Mucosa of descending colon (tissue), 3 donors: ENCODE measurements at places on chromosomes 16 and 17. TPM values are rescaled to one million over a fixed set of nuclear protein-coding genes. Genes with fewer than 3 reads are reported as not detected.
A peak's percentile ranks its signal among the peaks of the same experiment; 100 is the strongest.

DNA sequence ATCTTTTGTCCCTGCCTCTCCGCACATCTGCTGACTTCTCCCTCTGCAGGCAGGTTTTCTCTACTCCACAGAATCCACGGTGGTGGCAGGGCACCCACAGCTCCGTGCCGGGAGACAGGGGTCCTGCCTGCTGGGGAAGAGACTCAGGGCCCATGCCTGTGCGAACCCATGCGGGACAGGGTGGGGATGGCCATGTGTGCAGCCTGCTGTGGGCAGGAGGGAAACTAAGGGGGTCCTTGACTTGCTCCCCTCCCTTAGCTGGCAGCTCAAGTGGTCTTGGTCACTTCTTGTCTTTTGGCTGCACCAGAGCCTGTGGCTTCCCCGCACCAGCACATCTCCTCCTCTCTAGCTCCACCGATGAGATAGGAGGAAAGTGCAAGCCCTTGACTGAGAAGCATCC lies 69.8 kb downstream of the SLC5A11 start:
- no peak for DNase-seq

DNA sequence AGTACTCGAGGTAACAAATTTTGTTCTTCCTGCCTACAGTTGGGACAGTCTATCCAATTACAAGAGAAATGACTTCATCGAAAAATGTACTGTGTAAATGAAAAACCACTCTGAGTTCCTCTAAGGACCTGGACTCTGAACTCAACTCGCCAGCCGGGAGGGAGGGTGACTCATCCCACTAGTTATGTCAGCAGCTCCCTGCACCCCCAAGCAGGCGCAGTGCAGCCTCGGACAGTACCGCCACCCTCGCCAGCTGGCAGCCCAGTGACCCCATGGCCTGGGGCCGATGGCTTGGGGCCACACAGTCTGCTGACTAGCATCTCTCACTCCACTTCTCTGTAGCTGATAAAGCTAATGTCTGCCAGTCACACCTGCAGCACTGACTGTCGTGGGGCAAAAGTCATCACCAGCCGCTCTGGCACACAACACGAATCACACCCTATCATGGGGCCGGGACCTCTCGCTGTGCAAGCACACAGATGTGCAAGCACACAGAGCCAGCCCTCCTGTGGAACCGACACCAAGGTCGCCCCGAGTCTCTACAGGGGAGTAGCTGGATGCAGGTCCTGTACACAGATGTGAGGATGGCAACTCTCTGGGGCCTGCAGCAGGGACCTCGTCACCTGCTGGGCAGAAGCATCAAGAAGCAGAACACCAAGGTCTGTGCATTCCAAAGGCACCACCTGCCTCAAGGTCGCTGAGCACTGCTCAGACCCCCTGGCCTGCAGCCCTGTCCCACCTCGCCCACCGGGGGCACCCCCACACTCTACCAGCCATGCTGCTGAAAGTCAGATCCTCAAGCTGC lies 5.7 kb downstream of the CSNK1D start:
- DNase-seq: peak; percentile 91

- DNase-seq: no peak
These were observed 78.9 kb downstream of the TMC6 start for GRCh38 chr17:78049609-78050008.

The TEKT1 gene
- total RNA-seq: not detected
